ENCODE measurements at places on chromosomes 12 and 14. TPM values are rescaled to one million over a fixed set of nuclear protein-coding genes. Genes with fewer than 3 reads are reported as not detected.
A peak's percentile ranks its signal among the peaks of the same experiment; 100 is the strongest.

- no peaks in the 10 kb centered on the region for H3K27me3 ChIP-seq
- H3K27ac ChIP-seq: no peak overlapping the region
- H3K36me3 ChIP-seq: no peaks in the 10 kb centered on the region
- H3K4me3 ChIP-seq: no peak overlapping the region
- DNase-seq: peak; percentile 37
Measured at GRCh38 chr14:23727566-23728335, 91.6 kb downstream of the DHRS2 start.

DNA sequence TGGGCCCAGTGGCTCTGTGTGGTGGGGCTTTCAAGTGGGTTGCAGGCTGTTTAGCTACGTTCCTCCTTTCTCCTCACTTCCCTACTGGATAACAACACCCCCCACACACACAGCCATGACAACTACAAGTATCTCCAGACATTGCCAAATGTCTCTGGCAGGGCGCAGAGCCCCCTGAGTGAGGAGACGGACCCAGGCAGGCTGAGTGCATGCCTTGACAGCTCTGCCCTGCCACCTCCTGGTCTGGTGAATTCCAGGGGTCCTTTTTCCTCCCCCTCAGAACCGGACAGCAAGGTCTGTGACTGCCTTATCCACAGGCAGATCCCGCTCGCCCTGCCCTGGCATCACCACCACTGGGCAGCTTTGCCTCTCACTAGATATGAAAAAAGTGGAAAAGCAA is 276.5 kb downstream of the TMEM132C start:
- no peaks in the 10 kb centered on the region for H3K4me1 ChIP-seq
- DNase-seq: no peak
- no peaks in the 10 kb centered on the region for H3K27me3 ChIP-seq
- H3K4me3 ChIP-seq: no peak overlapping the region

The SVOP gene
- not detected for total RNA-seq

DNA sequence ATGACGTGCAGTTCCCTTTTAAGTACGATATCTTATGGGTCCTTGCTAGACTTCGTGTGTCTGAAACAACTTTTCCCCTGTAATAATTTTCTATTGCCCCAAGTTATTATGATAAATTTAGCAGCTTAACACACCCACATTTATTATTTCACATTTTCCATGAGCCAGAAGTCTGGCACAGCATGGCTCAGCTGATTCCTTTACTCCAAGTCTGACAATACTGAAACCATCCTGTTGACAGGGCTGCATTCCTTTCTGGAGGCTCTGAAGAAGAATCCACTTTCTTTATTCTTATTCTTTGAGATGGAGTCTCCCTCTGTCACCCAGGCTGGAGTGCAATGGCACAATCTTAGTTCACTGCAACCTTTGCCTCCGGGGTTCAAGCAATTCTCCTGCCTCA is 80.9 kb downstream of the DENND5B start:
- no peaks in the 10 kb centered on the region for H3K36me3 ChIP-seq
- H3K4me3 ChIP-seq: no peak overlapping the region
- H3K4me1 ChIP-seq: peaks cover 16% of the 10 kb centered on the region
- no peaks in the 10 kb centered on the region for H3K27me3 ChIP-seq
- peak overlapping the region; percentile 44 for H3K27ac ChIP-seq
- peak; percentile 64 for DNase-seq

All from cardiac muscle cell (in vitro differentiated cells and primary cell).